ENCODE measurements at places on chromosomes 5 and 9.
A peak's percentile ranks its signal among the peaks of the same experiment; 100 is the strongest.

DNA sequence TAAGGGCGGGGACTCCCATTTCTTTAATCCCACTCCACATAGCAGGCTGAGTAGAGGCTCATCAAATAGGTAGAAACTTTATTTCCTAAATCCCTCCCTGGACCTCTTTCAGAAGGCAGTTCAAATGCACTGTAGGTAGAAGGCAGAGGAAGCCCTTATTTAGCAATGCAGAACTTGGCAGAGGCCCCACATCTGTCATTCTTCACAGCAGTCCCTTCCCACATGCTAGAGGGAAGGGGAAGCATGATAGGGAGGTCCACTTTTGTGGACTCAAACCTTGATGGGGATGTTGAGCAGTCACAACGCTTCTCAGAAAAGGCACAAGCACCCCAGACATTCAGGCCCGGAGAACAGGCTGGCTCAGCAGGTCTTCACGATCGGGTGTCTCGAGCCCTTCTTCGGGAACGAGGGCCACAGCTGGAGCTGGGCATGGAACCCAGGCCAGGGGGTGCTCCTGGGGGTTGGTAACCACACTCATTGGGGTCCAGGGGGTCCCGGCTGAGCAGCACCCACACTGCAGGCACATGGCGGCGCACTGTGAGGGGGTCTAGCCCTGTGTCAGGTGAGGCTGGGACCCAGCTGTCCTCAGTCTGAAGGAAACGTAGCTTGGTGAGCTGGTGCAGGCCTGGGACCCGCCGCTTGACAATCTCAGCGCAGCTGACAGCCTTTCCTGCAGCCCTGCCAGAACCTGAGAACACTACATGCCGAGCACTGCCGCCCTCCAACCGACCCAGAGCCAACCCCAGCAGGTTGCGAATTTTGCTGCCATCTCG lies 1.3 kb downstream of the RPP25L start:
- DNase-seq, result no peak

- no peak for DNase-seq
These were observed 176.0 kb upstream of the TLE4 start for GRCh38 chr9:79395755-79396154.

DNA sequence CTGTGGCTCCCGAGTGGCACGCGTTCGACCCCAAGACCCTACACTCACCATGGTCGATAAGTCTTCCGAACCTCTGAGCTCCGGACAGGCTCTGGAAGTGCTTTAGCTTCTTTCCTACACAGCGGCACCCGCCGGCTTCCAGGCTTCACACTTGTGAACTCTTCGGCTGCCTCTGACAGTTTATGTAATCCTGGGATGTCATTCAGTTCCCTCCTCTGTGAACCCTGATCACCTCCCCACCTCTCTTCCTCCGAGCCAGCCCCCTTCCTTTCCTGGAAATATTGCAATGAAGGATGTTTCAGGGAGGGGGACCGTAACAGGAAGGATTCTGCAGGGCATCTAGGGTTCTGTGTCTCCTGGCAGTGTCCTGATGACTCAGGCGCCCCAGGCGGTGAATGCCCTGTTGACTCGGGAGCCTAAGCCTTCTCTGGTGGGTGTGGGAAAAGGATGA lies at the start of gene CD14:
TSS of gene CD14 (minus strand) at position 155 of the 451 bp plus-strand sequence. CDS start at position 51, 104 bp downstream.
- peak; percentile 81 for DNase-seq

- no peak for DNase-seq
These were observed 17.9 kb downstream of the MYO10 start for GRCh38 chr5:16918156-16918555.

GRCh38 chr9:35564658-35565061 lies 40.4 kb upstream of the TESK1 start:
- no peak for DNase-seq

DNA sequence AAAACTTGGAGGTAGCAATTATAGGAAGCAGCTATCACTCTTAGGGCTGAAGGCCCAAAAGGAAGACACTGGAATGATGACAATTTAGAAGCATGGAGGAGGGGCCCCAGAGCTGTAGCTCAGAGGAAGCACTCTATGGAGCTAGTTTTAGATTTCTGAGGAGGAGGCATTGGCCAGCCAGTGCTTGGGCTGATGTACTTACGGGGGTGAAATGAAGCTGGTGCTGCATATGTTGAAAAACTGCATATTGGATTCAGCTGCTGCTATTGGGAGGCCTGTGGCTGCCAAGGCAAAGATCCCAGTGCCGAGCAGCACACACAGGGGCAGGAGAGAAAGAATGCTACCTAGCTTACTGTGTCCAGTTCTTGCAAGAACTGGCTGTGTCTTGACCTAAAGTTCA lies 53.9 kb upstream of the HMHB1 start:
- no peak for DNase-seq

- DNase-seq, result no peak
These were observed 624.7 kb upstream of the ACO1 start for GRCh38 chr9:31759703-31760102.

- DNase-seq, result no peak
These were observed 12.4 kb downstream of the NFIL3 start for GRCh38 chr9:91411096-91411771.

DNA sequence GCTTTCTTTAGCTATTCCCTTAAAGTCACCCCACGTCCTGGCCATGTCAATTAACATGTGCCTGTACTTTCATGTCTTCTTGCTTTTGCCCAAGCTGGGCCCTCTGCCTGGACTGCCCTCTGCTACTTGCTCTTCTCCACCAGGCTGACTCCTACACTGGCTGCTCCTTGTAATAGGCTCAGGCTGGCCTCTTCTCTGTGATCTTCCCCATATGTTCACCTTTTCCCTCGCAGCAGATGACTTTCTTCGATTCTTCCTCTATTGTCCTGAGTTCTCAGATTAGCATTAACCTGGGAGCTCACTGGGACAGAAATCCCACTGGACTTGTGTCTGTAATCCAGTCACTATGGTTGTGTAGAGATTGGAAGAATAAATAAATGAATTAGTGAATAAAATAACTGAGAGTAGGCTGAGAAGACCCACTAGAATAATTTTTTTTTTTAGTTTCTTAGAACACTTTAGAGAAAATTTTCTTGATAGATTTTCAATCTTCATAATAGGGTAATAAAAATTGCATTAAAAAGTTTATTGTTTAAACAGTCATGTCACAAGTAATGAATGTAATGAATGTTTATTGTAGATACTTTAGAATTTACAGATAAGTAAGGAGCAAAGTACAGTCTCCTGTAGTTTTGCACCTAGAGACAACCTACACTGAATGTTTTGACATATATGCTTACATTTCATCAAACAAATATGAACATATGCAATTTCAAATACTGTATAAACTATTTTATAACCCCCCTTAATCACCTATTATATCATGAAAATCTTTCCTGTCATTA lies 47.4 kb upstream of the TNFSF15 start:
- no peak for DNase-seq

GRCh38 chr9:15287309-15287708 lies 19.7 kb downstream of the TTC39B start:
- DNase-seq, result no peak

- no peak for DNase-seq
These were observed 13.0 kb downstream of the F2R start for GRCh38 chr5:76728965-76729364.

DNA sequence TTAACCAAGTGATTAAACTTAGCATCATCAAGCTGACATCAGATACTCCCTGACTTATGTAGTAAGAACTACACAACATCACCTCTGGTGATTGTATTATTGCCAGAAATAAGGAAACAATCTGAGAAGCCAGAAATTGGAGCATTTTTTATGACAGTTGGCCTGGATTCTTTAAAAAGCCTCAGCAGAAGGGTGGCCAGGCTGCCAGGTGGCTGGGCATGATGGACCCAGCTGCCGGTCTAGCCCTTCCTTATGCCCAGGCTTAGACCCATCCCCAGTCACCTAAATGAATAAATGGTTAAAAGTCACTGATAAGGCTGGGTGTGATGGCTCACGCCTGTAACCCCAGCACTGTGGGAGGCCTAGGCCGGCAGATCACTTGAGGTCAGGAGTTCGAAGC lies 12.8 kb downstream of the OR1K1 start:
- DNase-seq, result no peak

- DNase-seq, result no peak
These were observed 230.8 kb downstream of the ZNF608 start for GRCh38 chr5:124515497-124516245.

DNA sequence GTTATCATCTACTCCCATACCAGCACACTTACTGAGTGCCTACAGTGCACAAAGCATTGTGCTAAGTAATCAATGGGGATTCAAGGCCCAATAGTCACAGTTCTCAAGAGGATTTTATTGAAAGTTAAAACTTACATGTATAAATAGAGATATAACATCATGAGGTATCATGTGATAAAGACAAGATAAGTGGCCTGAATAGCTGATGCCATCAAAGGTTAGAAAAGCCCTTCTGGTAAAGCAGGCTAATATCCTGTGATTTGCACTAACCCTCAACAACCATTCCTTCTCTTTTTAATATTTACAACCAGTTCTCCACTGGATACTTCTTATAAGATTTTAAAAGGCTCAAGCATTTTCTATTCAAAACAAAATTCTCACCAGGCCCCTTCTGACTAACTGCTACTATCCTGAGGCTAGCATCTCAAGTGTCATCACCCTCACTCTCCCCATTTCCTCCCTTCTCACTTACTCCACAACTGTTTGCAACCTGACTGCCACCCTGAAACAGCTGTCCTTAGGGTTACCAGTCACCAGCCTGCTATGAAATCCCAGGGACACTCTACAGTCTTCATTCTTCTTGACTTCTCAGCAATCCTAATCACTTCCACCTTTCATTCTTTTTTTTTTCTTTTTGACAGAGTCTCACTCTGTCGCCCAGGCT lies 377.9 kb downstream of the ENC1 start:
- DNase-seq, result no peak

- no peak for DNase-seq
These were observed 77.5 kb downstream of the HSD17B4 start for GRCh38 chr5:119529811-119530210.

- DNase-seq, result no peak
These were observed 257.5 kb downstream of the DMAC1 start for GRCh38 chr9:7542126-7542525.

DNA sequence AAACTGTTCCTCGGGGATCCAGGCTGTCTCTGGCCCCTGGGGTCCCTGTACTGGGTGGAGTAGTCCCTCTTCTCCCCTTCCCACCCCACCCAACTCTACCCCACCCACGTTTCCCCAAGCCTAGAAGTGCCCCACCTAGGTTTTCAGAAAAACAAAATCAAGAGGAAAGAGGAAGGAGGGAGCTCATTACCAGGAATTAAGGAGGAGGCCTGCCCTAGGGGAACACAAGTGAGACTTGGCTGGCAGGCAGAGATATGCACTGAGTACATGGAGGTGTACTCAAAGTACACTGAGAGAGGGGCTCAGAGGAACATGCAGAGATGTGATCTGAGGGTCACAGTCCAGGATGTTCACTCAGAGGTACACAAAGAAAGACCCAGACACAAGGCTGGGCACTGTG lies 10.2 kb downstream of the AQP3 start:
- DNase-seq, result no peak

- DNase-seq, result no peak
These were observed 6.4 kb downstream of the CMBL start for GRCh38 chr5:10301266-10301665.

GRCh38 chr9:8832955-8833354 lies 1033.4 kb upstream of the DMAC1 start:
- DNase-seq, result no peak

DNA sequence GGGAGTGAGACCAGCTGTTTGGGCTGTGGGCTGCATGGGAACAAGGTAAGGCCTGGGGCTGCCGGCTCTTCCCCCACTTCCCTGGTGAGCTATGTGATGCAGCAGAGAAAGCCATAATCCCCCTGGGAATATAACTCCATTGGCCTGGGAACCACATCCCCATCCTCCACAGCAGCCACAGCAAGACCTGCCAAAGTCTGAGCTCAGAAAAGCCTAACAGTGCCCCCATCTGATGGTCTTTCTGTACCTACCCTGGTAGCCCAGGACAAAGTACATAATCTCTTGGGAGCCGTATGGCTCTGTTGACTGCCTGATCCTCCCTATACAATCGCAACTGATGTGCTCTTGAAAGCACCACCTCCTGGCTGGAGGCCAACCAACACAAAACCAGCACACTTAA lies 432.6 kb downstream of the CDH18 start:
- no peak for DNase-seq

DNA sequence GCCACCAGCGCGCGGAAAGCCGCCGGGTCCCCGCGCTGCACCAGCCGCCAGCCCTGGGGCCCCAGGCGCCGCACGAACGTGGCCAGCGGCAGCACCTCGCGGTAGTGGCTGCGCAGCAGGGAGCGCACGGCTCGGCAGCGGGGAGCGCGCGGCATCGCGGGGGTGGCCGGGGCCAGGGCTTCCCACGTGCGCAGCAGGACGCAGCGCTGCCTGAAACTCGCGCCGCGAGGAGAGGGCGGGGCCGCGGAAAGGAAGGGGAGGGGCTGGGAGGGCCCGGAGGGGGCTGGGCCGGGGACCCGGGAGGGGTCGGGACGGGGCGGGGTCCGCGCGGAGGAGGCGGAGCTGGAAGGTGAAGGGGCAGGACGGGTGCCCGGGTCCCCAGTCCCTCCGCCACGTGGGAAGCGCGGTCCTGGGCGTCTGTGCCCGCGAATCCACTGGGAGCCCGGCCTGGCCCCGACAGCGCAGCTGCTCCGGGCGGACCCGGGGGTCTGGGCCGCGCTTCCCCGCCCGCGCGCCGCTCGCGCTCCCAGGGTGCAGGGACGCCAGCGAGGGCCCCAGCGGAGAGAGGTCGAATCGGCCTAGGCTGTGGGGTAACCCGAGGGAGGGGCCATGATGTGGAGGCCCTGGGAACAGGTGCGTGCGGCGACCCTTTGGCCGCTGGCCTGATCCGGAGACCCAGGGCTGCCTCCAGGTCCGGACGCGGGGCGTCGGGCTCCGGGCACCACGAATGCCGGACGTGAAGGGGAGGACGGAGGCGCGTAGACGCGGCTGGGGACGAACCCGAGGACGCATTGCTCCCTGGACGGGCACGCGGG lies at the start of gene TERT:
TSS of gene TERT (minus strand) at position 234 of the 815 bp plus-strand sequence. CDS start at position 155, 79 bp downstream.
- DNase-seq, result peak; percentile 75

DNA sequence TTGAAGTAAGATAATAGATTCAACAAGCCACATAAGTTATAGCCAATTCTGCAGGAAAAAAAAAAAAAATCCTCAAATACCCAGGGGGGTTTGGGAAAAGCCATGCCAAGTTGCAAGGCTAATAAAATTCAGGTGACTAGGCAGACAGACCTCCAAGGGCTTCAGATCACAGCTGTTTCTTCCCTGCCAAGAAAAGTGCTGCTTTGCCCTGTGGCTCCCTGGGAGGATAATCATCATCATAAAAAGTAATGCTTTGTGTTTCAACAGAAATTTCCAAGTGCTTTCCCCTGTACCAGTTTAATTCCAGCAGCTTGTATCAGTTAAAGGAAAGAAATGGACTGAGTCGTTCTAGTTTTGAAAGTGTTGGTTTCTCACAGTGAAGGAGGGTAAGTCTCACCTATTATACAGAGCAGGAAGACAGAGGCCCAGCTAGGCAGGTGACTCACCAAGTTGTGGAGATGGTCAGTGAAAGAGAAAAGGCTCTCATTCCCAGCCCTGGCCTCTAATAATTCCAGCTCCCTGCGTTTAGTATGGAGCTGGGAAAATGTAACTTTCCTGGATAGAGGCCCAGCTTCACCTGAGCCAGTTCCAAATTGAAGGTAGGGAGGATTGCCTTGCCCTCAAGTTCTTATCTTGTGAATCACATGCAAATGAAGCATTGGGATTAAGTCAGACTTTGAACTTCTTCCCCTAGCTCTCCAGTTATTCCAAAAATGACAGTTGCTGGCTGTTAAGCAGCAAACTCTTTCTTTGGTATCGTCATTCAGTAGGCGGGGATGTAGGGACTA lies 263.4 kb downstream of the GRIA1 start:
- no peak for DNase-seq
